ENCODE measurements at places on chromosomes 3 and 15.

DNA sequence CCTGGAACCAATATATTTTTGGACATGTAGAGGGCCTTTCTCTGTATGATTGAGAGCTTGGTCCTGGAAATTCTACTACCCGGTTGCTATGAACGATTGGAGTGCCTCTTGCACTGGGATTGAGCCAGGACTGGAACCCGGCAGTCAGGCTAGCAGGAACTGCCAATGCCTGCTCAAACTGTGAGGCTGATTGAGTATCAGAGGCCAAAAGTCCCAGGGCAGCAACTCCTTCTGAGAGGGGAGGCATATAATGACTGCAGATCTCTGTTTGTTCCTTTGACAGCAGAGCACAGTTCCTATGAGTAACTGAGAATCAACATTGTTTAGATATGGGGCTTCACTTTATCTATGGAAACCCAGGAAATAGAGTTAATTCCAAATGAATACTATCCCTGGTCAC, 12.9 kb downstream of the IQCH start:
- DNase-seq = no peak

DNA sequence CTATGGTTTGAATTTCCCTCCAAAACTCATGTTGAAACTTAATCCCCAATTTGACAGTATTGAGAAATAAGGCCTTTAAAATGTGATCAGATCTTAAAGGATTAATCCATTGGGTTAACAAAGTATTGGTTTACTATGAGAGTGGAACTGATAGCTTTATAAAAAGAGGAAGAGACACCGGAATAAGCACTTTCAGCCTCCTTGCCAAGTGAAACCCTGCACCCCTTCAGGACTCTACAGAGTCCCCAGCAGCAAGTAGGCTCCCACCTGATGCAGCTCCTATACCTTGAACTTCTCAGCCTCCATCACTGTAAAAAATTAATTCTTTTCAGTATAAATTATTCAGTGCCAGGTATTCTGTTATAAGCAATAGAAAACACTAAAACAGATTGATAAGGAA, 348.3 kb downstream of the CGGBP1 start:
- DNase-seq = no peak

DNA sequence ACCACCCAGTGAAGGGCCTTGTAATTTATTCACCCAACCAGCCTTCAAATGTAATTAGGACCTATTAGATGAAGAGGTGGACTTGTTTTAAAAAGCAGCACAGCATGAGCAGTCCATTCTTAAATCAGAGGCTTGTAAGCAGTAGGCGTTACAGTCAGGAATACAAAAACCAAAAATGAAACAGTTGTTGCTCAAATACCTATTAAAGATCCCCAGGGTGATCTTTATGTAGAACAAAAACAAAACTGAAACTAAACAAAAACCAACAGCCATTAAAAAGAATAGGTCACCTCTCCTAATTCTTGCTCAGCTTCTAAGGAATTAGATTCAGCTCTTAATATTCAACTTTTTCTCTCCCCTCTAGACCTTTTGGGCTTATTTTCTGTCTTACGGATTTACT, 104.9 kb upstream of the ST8SIA2 start:
- no peak for DNase-seq

DNA sequence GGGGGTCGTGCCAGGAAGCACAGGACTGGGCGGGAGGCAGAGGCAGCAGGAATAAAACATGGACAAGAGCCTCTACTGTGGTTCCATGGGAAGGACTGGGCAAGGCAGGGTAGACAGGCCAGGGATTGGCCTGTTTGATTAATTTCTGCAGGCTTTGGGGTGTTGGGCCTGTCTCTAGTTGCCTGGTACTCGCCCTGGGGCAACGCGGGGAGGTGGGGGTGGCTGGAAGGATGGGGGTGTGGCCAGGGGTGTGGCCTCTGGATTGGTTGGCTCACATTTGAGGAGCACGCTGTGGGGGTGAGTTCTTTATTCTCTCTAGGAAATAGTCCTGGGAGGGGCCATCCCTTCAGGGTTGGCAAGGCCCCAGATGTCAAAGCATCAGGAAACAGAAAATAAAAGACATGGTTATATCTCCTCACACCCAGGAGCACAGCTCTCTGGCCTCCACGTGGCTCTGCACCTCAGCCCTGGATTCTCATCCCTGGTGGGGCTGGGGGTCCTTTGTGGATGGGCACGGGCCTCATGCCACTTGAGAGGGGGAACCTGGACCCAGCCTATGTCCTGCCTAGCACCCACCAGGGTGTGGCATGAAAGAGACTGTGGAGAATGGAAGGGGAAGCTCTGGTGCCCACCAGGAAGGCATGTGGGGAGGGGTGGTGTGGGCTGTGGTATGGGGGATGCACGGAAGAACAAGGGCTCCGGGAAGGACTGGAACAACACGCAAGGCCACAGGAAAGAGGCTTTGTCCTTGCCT, 223.0 kb upstream of the LYSMD4 start:
- DNase-seq = no peak

- no peak for DNase-seq
Observed at GRCh38 chr15:79834495-79834894, 62.3 kb downstream of the MTHFS start.

GRCh38 chr3:186216900-186217819, 108.3 kb upstream of the ETV5 start:
- DNase-seq = no peak

GRCh38 chr3:137108699-137109440, 151.1 kb downstream of the IL20RB start:
- DNase-seq = no peak

- DNase-seq = no peak
Observed at GRCh38 chr15:68489421-68489820, 57.5 kb upstream of the ITGA11 start.

DNA sequence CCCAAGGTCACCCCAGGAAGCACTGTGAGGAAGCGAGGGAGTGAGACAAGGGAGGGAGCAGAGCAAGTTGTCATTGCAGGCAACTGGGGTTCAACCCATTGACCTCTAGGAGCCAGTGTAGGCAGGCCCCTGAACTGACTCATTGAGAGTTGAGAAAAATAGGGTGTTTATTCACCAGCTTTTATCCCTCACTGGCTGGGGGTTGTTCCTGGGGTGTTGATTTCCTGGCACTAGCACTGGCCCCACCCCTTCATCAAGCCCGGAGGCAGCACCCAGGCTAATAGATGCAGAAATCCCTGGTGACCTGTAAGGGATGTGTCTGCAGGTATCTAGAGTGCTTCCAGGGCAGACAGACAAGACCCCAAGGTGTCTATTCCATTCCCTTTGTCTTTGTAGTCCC, 183.9 kb downstream of the ARRDC4 start:
- no peak for DNase-seq

DNA sequence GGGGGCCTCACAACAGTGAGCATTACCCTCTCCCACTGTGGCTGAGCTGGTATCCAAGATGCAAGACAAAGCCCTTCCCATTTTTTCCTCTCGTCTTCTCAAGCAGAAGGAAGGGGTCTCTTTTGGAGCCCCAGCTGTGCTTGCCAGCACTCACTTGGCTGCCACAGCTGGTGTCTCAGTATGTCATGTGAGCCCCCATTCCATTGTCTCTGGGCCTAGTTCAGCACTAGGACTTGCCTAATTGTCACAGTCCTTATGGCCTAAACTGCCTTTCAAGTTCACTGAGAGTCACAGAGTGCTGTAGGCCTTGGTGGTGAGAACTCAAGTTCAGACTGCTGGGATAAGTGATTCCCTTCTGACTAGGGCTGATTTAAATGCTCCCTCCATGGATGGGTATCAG, 89.8 kb downstream of the ARHGEF26 start:
- DNase-seq = no peak
